T-cell (primary cell): ENCODE measurements at places on chromosomes 13 and 19.

DNA sequence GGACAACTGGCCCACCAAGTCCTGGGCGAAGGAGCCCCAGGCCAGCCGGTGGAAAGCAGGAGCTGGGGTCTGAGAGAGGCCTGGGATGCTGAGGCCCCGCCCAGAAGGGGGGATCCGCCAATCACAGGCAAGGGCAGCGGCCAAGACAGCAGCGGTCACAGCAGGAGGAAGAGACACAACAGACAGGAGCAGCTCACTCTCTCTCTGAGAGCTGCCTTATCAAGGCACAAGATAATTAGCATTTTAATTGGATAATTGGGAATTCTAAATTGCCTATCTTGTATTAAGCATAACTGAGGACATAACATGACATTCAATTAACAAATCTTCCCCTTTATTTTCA lies 46.2 kb downstream of the CEBPG start:
- H3K36me3 ChIP-seq, result peaks cover 4% of the 10 kb centered on the region
- no peak overlapping the region for H3K27ac ChIP-seq
- DNase-seq, result no peak
- peaks cover 9% of the 10 kb centered on the region for H3K4me1 ChIP-seq
- no peaks in the 10 kb centered on the region for H3K27me3 ChIP-seq

GRCh38 chr13:97221466-97221865 lies 667 bp upstream of the MBNL2 start:
- H3K27ac ChIP-seq, result peak overlapping the region; percentile 89
- H3K36me3 ChIP-seq, result no peaks in the 10 kb centered on the region
- DNase-seq, result no peak
- H3K27me3 ChIP-seq, result no peaks in the 10 kb centered on the region

GRCh38 chr13:41652735-41653361 lies 195.5 kb downstream of the RGCC start:
- H3K4me1 ChIP-seq, result no peaks in the 10 kb centered on the region
- no peaks in the 10 kb centered on the region for H3K27me3 ChIP-seq
- H3K36me3 ChIP-seq, result no peaks in the 10 kb centered on the region
- H3K4me3 ChIP-seq, result no peak overlapping the region

DNA sequence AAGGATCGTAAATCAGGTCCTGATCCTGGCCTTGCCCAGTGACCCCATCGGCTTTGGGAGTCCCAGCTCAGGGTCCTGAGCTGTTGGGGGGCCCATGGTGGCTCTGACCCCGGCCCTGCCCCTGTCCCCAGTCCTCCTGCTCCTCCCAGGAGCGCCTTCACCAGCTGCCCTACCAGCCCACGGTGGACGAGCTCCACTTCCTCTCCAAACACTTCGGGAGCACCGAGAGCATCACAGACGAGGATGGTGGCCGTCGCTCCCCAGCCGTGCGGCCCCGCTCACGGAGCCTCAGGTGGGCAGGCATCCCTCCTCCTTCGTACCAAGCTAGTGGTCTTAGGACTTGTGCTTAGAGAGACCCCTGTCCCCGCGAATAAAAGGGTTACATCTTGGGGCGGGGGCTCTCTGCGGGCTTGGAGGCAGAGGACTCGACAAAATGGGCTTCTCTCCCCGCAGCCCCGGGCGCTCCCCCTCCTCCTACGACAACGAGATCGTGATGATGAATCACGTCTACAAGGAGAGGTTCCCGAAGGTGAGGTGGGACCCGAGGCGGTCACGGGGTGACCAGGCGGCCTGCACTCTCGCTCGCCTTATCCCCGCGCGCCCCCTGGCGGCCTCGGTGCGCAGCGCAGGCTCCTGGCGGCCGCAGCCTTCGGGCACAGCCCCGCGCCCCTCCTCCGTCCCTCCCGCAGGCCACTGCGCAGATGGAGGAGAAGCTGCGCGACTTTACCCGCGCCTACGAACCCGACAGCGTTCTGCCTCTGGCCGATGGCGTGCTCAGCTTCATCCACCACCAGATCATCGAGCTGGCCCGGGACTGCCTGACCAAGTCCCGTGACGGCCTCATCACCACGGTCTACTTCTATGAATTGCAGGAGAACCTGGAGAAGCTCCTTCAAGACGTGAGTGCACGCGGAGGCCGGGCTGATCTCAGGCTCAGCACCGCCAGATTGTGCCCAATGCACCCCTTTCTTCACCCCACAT lies 9.1 kb downstream of the MAST1 start:
- H3K27me3 ChIP-seq, result peaks cover 5% of the 10 kb centered on the region
- H3K4me3 ChIP-seq, result peak overlapping the region; percentile 15
- peak; percentile 61 for DNase-seq
- H3K36me3 ChIP-seq, result no peaks in the 10 kb centered on the region
- H3K4me1 ChIP-seq, result peaks cover 11% of the 10 kb centered on the region

- no peaks in the 10 kb centered on the region for H3K4me1 ChIP-seq
- H3K36me3 ChIP-seq, result no peaks in the 10 kb centered on the region
- no peaks in the 10 kb centered on the region for H3K27me3 ChIP-seq
- DNase-seq, result no peak
- no peak overlapping the region for H3K27ac ChIP-seq
- H3K4me3 ChIP-seq, result no peak overlapping the region
Observed at GRCh38 chr13:25802579-25802978, 249.2 kb downstream of the SHISA2 start.

- H3K36me3 ChIP-seq, result no peaks in the 10 kb centered on the region
- no peak for DNase-seq
- H3K4me3 ChIP-seq, result no peak overlapping the region
- no peaks in the 10 kb centered on the region for H3K4me1 ChIP-seq
- no peaks in the 10 kb centered on the region for H3K27me3 ChIP-seq
- no peak overlapping the region for H3K27ac ChIP-seq
Observed at GRCh38 chr13:19069684-19070397, 111.8 kb downstream of the TUBA3C start.

DNA sequence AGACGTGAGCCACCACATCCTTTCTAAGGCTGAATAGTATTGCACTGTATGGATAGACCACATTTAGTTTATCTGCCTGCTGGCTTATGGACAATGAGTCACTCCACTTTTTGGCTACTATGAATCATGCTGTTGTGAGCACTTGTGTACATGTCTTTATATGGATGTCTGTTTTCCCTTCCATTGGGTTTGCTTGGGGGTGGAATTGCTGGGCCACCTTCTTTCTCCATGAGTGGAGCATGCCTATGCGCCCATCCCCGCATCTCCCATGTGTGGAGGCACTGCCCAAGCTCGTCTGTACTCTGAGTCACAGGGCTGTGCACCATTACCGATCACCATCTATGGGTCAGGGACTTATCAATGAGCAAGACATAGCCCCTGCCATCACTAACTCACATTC lies 127.2 kb upstream of the GJB6 start:
- H3K4me3 ChIP-seq, result no peak overlapping the region
- no peak overlapping the region for H3K27ac ChIP-seq
- H3K36me3 ChIP-seq, result no peaks in the 10 kb centered on the region
- peaks cover 7% of the 10 kb centered on the region for H3K4me1 ChIP-seq
- no peak for DNase-seq

DNA sequence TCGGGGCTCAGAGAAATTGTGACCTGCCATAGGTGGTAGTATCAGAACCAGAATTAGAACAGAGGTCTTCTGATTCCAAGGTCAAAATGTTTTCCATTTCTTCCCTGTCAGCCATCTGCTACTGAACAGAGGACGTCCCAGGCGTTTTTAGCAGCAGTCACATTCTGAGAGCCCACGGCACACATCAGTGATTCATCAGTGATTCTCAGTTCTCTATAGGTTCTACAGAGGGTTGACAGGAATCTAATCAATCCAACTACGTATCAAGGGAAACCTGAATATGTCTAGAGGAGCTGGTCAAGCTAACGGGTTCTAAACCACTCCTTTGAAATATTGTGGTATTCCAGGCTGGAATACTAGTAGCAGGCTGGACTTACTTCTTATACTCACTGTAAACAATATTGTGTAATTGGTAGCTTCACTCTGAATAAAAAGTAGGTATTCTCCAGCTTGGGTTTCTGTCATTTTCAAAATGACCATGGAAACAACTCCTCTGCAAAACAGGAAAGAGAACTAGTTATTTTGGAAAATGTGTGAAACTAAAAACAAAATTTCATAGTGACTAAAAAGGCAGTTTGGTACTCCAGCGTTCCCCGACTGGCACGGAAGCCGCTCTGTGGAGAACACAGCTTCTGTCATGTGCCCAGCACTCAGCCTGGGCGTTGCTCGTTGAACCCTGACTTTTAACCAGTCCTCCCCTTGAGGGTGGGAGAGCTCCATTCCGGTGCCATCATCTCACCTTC lies 43.2 kb downstream of the FLT3 start:
- no peaks in the 10 kb centered on the region for H3K36me3 ChIP-seq
- H3K27ac ChIP-seq, result no peak overlapping the region
- no peak overlapping the region for H3K4me3 ChIP-seq

GRCh38 chr19:2087621-2088100 lies 8.5 kb downstream of the MOB3A start:
- H3K27me3 ChIP-seq, result no peaks in the 10 kb centered on the region
- H3K4me1 ChIP-seq, result peaks cover 29% of the 10 kb centered on the region
- peak overlapping the region; percentile 4 for H3K4me3 ChIP-seq

GRCh38 chr19:3671680-3672574 lies 28.3 kb downstream of the PIP5K1C start:
- H3K36me3 ChIP-seq, result no peaks in the 10 kb centered on the region
- DNase-seq, result no peak
- H3K4me3 ChIP-seq, result peak overlapping the region; percentile 19
- peaks cover 35% of the 10 kb centered on the region for H3K4me1 ChIP-seq
- H3K27ac ChIP-seq, result no peak overlapping the region
- H3K27me3 ChIP-seq, result no peaks in the 10 kb centered on the region

DNA sequence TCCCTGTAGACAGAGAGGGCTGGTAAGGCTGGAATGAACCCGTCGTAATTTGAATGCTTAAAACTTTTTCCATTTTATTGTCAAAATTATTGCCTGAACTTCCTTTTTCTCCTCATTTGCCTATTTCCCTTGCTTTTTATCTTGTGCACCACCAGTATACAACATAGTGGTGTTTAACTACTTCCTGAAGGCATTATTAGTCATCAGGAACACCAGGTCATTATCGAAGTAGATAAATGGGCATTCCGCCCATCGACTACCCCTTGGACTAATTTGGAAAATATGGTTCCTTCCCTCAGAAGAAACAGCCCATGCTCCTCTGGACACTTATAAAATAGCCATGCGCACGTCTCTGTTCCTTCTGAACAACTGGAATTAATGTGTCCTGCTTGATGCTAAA lies 232.1 kb downstream of the TM9SF2 start:
- H3K27ac ChIP-seq, result no peak overlapping the region
- H3K36me3 ChIP-seq, result no peaks in the 10 kb centered on the region
- H3K4me3 ChIP-seq, result no peak overlapping the region
- no peak for DNase-seq
- H3K4me1 ChIP-seq, result no peaks in the 10 kb centered on the region

- no peaks in the 10 kb centered on the region for H3K4me1 ChIP-seq
- peaks cover 45% of the 10 kb centered on the region for H3K36me3 ChIP-seq
- H3K27me3 ChIP-seq, result no peaks in the 10 kb centered on the region
- H3K4me3 ChIP-seq, result no peak overlapping the region
- no peak for DNase-seq
Observed at GRCh38 chr19:18065173-18065495, 21.6 kb downstream of the IL12RB1 start.

DNA sequence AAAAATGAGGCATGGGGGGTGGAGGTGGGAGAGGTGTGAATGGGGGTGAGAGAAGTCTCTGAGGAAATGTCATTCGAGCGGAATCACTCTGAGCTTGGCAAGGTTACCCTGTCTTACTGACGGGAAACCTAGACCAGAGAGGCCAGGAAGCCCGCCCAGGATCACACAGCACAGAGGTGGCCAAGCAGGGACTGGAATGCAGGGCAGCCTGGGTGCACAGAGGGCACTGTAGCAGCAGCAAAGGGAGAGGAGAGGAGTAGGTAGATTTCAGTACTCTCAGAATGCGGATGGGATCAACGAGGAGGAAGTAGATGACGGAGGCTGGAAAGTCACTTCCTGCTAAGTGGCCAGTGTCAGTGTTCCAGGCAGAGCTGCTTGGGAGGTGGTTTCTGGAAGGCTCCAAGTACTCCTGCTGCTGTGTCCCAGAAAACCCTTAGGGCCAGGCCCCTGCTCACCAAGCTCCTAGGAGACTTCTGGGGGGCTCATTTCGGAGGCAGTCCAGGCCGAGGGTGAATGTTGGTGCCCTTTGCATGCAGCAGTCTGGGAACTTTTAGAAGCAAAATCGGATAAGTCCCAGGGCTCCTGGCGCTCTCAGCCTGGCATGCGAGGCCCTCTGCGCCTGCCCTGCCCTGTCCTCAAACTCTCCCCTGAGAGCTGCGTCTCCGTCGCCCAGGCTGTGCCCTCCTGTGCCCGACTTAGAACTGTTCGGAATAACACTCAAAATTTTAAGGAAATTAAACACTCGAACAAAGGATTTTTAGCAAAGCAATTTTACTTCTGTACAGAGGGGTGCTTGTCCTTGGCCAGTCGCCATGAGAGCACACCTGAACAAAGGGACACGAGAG lies 33.5 kb downstream of the DNM2 start:
- no peaks in the 10 kb centered on the region for H3K36me3 ChIP-seq
- H3K4me1 ChIP-seq, result peaks cover 33% of the 10 kb centered on the region
- peak overlapping the region; percentile 11 for H3K4me3 ChIP-seq
- H3K27me3 ChIP-seq, result no peaks in the 10 kb centered on the region
- no peak for DNase-seq

GRCh38 chr19:46860846-46861690 lies at the start of gene ARHGAP35:
TSS of gene ARHGAP35 (plus strand) at chr19:46860997. CDS start at chr19:46918676, 57,679 bp downstream.
- H3K4me1 ChIP-seq, result peaks cover 52% of the 10 kb centered on the region
- H3K4me3 ChIP-seq, result peak within 1 kb of the TSS; percentile 73
- DNase-seq, result peak; percentile 75
- no peaks in the 10 kb centered on the region for H3K36me3 ChIP-seq

- no peak for DNase-seq
- no peak overlapping the region for H3K27ac ChIP-seq
- peaks cover 5% of the 10 kb centered on the region for H3K4me1 ChIP-seq
Observed at GRCh38 chr19:47637550-47637949, 28.6 kb downstream of the BICRA start.

DNA sequence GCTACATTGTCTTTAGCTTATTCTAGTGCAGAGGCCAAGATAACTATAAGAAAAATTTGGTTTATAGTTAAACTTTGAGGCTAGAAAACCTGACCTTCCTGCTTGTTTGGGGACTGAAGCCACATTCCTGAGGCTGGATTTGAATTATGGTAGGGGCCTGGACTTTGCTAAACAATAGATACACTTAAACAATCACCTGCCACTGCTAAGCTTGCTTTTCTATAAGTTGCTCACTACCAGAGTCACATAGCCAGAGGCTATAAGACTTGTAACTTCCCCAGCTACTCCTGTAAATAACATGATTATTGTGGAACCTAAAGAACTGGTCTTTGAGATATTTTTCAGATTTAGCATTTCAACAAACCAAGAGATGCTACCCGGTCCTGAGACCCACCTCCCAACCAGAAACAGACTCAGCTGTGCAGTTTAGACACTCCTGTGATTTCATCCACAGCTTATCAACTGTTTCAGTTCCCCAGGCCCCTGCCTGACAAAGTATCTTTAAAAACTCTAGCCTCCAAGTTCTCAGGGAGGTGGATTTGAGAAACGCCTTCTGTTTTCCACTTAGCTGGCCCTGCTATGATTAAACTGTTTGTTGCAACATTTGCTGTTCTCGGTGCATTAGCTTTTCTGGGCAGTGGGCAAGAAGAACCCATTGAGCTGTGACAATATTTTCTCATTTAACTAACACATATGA lies 77.7 kb downstream of the MIPEP start:
- DNase-seq, result no peak
- no peaks in the 10 kb centered on the region for H3K27me3 ChIP-seq
- no peak overlapping the region for H3K27ac ChIP-seq
- H3K36me3 ChIP-seq, result no peaks in the 10 kb centered on the region
- no peak overlapping the region for H3K4me3 ChIP-seq
- no peaks in the 10 kb centered on the region for H3K4me1 ChIP-seq

- peak overlapping the region; percentile 48 for H3K27ac ChIP-seq
- peaks cover 3% of the 10 kb centered on the region for H3K36me3 ChIP-seq
- H3K4me3 ChIP-seq, result peak overlapping the region; percentile 68
- DNase-seq, result no peak
Observed at GRCh38 chr19:43779820-43780219, 953 bp downstream of the KCNN4 start.
